GM03348 (cell line): ENCODE measurements at places on chromosomes 2 and 18.
A peak's percentile ranks its signal among the peaks of the same experiment; 100 is the strongest.

DNA sequence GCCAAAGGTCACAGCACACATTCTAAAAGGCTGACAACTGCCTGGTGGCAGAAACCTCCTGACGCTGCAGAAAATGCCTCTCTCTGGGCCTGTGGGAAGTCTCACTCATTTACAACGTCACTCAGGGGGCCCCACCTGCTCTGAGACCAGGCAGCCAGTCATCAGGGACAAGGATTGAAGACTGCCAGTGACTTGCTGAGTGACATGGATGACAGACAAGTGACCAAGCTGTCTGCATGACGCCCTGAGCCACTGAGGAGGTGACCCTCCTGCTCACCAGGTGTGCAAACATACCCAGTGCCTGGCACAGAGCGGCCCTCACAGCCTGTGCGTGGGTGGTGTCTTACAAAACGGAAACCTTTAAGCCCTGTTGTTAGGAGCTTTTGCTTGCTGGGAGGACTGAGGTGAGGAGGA lies 392.4 kb downstream of the TNS1 start:
- no peak for DNase-seq

DNA sequence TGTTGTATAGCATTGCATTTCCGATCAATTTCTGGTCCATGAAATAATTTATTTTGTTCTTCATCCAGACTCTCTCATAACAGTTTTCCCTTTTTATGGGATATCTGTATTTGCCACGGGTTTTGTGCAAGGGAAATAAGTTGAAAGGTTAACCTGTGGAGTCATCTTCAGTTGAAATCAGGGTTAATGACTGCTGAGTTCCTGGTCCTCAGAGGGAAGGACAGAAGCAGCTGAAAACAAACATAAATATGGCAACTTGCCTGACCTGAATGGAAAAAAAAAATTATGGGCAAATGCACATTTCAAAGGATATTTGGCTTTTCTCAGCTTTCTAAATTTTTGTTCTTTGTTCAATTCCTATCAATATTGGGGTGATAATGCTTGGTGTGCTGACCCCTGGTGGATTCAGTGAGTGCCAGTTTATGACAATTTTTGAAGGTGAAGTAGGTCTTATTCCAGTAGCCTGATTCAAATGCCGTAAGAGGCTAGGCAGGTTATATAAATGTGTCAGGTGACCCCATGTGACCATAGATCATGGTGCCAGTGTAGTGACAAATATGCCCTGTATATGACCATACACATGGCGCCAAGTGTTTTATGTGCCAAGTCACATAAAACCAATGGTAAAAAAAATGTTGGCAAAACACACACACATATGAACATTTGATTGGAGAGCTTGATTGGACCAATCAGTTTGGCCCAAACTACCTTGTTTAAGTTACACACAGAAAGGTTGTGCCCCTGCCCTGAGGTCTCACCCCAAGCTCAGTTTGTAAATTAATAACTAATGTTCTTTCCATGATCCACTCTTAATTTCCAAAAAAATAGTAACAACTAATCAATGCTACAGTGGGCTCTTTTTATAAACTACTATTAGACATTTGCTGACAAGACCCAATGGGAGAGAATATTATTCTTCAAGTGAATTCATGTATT lies 47.6 kb upstream of the FAM124B start:
- DNase-seq: peak; percentile 51

- DNase-seq: no peak
Observed at GRCh38 chr2:122003196-122003940, 247.9 kb downstream of the TSN start.

- no peak for DNase-seq
Observed at GRCh38 chr18:1906421-1906820, 664.9 kb downstream of the METTL4 start.

GRCh38 chr2:65382776-65383357 lies 49.5 kb downstream of the SPRED2 start:
- peak; percentile 82 for DNase-seq

DNA sequence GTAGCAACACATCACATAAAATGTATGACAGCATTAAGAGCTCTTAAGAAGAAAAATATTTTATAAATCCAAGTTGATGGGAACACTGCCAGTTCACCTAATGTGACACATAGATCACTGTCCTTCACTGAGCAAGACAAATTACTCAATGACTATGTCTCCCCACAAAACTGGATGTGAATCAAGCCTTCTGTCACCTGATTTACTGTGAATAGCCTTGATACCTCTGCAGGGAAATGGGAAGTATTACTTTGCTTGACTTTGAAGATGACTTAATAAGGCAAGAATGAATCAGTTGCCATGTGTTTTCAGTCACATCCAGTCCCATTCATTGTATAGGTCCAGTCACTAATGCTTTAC lies 94.6 kb downstream of the NYAP2 start:
- no peak for DNase-seq

GRCh38 chr18:77647472-77647871 lies 397.8 kb downstream of the GALR1 start:
- no peak for DNase-seq

DNA sequence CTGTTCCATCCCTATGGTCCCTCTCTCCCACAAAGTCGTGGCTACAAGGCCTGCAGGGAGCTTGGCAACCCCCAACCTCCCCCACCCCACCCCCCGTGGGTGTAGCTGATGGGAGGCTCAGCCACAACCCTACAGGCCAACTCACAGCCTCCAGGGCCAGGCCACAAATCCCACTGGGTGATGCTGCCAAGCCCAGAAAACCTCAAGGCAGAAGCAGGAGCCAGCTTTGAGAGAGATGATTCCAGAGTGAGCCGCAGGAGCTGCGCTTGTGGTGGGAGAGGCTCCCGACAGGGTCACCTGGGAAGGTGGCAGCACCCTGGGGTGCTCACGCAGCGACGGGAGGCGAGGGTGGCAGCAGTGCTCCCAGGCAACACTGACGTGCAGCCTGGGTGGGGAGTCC lies 44.8 kb downstream of the ADCY3 start:
- peak; percentile 62 for DNase-seq

- DNase-seq: no peak
Observed at GRCh38 chr2:152537081-152537651, 180.1 kb downstream of the PRPF40A start.

GRCh38 chr2:172643142-172643541 lies 87.3 kb downstream of the PDK1 start:
- no peak for DNase-seq

GRCh38 chr2:44191739-44192138 lies 23.1 kb downstream of the PPM1B start:
- DNase-seq: no peak

GRCh38 chr2:223197046-223197445 lies 145.1 kb downstream of the KCNE4 start:
- DNase-seq: no peak

DNA sequence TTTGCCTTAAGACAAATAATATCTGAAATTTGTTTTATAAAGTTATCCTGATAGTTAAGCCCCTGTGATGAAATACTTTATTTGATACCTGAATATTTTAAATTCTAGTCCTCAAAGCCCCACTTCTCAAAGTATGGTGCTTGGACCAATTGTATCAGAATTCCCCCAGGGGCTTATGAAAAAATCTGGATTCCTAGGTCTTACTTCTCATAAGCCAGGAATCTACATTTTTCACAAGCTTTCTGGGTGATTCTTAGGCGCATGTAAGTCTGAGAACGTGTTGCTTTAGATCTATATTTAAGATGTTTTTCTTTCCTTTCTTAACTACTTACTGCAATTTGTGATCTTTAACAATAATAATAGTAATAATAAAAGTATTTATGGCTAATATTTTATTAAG lies 53.1 kb downstream of the MYO1B start:
- DNase-seq: no peak

DNA sequence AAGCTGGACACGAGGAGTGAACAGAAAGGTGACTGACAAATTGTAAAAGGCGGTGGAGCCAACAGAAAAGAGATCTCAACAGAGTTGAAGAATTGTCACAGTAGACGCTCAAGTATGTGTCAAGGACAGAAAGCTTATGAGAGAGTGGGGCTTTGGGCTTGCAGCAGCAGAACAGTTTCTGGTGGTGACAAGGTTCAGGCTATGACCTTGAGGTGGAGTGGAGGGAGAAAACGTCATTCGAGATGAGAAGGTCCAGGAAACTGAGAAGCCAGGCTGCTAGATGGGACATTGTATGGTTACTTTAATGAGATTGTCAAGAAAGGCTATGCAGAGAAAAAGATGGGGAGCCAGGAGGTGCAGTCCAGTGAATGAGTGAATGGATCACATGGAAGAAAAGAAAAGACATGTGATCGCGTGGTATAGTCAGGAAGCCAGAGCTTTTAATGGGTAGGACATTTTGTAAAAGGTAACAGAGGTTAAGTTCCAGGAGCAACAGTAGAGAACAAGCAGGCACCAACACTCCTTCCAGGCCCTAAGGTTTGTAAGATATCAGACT lies 91.1 kb upstream of the EPC2 start:
- no peak for DNase-seq

- DNase-seq: no peak
Observed at GRCh38 chr18:13176847-13177246, 41.7 kb upstream of the LDLRAD4 start.

DNA sequence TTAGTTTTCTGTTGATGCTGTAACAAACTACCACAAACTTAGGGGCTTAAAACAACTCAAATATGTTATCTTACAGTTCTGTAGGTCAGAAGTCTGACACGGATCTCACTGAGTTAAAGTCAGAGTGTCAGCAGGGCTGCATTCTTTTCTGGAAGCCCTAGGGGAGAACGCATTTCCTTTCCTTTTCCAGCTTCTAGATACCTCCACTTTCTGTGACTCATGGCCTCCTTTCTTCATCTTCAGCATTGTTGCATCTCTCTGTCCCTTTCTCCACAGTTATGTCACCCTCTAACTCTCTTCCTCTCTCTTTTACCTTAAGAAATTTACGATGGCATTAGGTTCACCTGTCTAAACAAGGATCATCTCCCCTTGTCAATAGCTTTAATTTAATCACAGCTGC lies 13.3 kb upstream of the PPP4R1 start:
- no peak for DNase-seq
